AG20443 (cell line): ENCODE measurements at places on chromosomes 7 and 10.

- no peak for DNase-seq
Observed at GRCh38 chr7:2939193-2939885, 95.2 kb upstream of the GNA12 start.

- no peak for DNase-seq
Observed at GRCh38 chr7:19146699-19147098, 1.5 kb upstream of the FERD3L start.

- no peak for DNase-seq
Observed at GRCh38 chr10:101047268-101047667, 14.5 kb upstream of the KAZALD1 start.

- DNase-seq: no peak
Observed at GRCh38 chr10:78327778-78328591, 294.3 kb downstream of the RPS24 start.

- no peak for DNase-seq
Observed at GRCh38 chr7:36794689-36795088, 70.4 kb upstream of the AOAH start.

DNA sequence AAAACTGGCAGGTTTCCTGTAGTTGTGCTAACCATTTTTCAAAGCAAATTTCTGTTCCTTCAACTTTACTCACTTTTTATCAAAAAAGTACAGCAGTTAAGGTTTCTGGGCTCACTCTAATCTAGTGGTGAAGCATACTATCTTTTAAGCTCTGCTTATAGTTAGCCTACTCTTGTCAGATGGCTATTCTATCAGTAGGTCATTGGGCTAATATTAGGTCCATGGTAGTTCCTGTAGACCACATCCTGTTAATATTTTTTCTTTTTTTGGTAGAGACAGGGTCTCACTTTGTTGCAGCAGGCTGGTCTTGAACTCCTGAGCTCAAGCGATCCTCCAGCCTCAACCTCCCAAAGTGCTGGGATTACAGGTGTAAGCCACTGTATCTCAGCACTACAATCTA is 27.9 kb upstream of the NRCAM start:
- DNase-seq: no peak

DNA sequence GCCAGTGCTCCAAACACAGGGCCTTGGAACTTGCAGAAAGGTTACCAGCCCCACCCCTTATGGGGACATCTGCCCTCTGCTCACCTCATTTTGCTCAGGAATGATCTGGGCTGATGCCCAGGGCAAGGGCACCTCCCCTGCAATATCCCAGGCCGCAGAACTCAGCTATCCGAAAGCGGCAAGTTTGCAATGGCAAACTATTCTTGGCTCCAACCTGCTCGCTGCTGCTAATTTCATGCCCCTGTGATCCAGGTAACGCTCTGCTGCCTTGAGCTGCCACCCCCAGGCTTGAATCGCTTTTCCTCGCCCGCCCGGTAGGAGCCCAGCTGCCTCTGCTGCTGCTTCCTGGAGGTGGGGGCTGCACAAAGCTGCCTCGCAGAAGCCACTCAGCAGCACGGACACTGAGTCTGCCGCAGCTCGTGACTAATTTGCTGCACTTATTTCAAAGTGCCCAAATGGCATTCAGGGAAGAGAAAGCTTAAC is 18.2 kb downstream of the SLC29A3 start:
- no peak for DNase-seq

DNA sequence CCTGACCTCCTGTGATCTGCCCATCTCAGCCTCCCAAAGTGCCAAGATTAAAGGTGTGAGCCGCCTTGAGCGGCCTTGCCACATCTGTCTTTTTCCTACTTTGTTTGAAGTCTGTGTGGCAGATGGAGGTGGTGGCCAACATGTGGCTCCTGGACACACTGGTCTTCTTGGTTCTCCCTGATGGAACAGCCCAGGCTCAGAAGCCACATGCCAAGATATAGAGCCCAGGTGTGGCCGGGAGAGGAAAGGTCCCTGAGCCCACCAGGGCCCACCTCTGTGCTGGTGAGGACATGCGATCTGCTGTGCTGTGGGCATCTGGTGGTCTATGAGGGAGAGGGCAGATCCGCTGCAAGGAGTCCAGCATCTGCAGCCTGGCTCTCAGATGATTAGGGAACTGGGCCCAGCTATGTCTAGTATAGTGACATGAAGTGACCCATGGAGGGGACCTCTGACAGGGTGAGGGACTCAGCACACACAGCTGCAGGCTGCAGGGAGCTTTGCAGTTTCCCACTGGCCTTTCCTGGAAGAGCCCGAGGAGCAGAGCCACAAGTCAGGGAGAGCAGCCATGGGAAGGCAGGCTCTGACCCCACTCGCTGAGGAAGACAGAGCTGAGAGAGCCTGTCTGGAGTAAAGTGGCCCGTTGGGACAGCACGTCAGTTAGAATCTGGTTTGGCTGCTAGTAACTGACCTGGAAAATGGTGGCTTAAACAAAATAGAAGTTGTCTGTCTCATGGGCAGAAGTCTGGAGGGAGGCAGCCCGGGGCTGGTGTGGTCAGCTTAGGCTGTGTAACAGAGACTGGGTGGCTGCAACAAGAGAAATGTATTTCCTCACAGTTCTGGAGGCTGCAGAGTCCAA is 25.9 kb downstream of the ADCY1 start:
- no peak for DNase-seq

- no peak for DNase-seq
Observed at GRCh38 chr10:117996709-117997108, 50.0 kb downstream of the RAB11FIP2 start.

GRCh38 chr7:48481235-48481634 is 310.0 kb downstream of the ABCA13 start:
- no peak for DNase-seq

GRCh38 chr7:151388007-151388297 is 21.9 kb downstream of the WDR86 start:
- no peak for DNase-seq

GRCh38 chr10:62860946-62861345 is 44.8 kb upstream of the EGR2 start:
- DNase-seq: no peak

DNA sequence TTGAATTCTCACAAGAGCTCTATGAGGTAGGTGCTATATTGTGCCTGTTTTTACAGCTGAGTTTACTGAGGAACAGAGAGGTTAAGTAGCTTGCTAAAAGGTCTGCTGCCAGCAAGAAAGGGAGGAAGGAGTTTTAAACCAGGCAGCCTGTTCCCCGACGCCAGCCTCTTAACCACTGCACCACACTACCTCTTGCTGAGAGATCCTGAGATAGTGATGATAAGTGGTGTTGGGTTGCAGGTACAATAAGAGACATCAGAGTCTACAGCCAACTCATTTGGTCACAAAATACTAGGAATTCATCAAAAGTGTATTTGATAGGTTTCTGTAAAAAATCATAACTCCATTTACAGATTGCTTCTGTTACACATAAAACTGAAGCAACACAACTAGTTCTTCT is 8.0 kb downstream of the CCDC71L start:
- DNase-seq: no peak

- DNase-seq: no peak
Observed at GRCh38 chr10:51521605-51522004, 177.8 kb downstream of the CSTF2T start.

DNA sequence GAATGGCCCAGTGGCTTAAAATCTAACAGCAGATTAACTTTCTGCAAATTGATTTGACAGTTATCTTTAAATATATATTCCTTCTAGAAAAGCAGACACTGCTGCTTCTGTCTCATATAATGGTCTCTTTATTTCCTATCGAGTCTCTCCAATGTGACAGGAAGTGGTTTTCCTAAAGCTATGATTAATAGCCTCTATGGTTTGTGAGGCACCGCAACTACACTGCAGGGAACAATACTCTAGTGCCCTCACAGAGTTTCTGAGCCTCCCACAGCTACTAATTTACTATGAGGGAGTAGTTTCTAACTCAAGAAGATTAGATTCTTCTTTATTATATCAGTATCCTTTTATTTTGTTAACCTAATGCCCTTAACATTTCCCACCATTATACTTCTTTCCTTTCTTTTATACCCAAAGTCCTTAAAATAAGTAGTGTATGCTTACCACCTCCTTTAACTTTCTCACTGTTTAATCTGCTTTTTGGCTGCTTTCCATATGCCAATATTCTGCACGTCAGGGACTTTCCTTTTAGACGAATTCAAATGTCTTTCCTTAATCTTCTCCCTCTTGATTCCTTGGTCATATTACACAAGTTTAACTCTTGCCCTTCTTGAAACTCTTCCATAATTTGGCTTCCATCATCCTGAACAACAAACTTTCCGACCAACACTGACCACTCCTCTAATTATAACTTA is 23.8 kb upstream of the AHR start:
- DNase-seq: no peak

- DNase-seq: no peak
Observed at GRCh38 chr7:27200761-27201579, 1.1 kb upstream of the HOXA13 start.

DNA sequence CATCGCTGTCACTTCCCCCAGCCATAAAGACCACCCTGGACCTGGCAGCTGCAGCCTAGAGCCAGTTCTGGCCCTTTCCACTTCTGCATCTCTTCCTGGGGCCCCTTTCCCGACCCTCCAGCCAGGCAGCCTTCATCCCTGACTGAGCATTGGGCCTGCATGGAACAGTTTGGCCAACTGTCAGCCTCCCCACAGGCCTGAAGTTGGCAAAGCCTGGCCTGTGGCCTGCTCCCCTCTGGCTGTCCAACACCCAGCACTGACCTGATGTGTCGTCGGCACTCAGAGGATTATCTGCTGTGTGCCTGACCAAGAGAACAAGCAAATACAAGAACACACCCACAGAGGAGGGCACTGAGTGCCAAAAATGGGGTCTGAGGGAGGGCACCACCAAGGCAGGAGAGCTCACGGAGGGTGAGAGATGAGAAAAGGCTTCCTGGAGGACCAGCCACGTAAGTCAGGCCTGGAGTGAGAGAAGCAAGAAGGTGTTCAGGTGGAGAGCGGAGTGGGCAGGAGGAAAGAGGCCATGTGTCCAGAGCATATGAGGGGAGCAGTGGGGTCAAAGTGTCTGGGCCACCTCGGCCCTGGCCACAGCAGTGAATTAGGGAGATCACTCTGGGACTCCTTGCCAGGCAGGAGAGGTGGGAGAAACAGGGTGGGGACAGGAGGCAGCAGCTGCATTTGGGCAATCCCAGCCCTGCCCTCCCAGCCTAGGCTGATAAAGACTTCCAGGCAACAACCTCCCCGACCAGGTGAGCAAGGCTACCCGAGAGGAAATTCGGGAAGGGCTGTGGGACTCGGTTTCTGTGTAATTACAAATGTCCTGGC is 4.5 kb downstream of the GPRIN2 start:
- DNase-seq: no peak

DNA sequence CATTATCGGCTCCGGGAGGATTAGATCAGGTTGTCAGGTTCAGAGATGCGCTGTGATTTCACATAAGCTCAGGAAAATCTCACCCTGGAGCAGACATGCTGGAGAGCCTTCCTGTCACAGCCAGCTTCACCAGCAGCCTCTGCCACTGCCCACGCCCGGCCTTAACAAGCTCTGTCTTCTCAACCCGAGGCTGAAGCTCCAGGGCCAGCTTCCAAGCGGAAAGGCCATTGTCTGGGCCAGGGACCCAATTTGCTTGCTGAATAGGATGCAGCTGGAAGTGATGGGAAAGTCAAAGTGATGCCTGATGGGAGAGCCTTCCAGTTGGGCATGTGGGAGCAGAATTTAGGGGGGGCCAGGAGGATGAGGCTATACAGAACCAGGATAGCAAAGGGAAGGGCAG is 36.3 kb downstream of the C10orf105 start:
- DNase-seq: no peak

GRCh38 chr10:54284526-54285193 is 516.4 kb downstream of the PCDH15 start:
- DNase-seq: no peak

- DNase-seq: peak; percentile 38
Observed at GRCh38 chr7:144834641-144835144, 1.2 kb downstream of the TPK1 start.

GRCh38 chr10:89600041-89600440 is 45.0 kb downstream of the PANK1 start:
- no peak for DNase-seq

DNA sequence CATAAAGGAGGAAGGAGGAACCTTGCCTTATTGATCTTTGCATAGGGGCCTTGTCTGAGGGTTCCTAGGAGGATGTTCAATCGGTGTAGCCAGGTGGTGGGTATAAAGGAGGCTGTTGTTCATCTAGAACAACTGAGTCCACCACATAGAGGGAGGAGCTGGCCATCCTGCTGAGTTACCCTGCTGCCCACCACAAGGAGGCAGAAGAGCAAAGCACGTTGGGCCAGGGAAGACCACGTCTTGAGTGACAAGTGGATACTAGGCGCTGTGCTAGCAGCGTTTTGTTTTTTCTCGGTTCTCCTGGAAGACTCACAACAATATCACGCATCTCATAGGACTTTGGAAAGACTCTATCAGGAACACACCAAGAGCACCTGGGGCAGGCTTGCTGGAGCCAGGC is 20.0 kb downstream of the FOXI2 start:
- no peak for DNase-seq

DNA sequence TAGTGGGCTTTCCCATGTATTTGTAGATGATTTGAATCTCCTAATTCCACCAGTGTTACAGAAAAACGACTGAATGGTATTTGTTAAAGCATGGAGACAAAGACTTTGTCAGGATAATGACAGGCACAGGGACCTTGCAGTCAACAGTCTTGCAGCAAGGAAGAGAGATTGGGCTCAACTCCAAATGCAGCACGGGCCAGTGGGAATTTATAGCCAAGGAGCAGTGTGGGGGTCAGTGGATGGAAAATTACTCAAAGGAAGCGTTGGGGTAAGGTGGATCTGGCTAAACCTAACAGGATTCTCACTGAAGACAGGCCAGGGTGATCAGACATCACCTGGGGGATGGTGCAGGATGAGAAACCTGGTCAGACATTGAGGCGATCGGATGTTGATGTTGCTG is 24.3 kb downstream of the CPVL start:
- no peak for DNase-seq

DNA sequence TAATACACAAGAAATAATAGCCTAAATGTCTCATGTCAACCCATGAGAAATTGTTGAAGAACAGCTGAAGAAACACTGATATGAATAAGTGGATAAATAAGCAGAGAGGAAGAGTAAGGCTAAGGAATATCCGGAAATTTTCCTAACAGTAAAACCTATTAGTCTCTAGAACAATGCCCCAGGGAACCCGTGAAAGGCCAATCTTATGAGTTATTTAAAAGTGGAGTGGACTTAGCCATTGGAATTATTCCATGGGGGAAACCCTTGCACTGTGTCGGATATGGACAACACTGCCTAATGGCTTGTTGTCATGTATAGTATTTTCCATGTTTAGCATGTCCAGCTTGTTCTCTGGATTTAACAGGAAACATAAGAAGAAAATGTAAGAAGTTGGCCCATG is 217.2 kb upstream of the PLXNA4 start:
- DNase-seq: no peak

- no peak for DNase-seq
Observed at GRCh38 chr7:51054231-51054630, 262.4 kb downstream of the COBL start.

DNA sequence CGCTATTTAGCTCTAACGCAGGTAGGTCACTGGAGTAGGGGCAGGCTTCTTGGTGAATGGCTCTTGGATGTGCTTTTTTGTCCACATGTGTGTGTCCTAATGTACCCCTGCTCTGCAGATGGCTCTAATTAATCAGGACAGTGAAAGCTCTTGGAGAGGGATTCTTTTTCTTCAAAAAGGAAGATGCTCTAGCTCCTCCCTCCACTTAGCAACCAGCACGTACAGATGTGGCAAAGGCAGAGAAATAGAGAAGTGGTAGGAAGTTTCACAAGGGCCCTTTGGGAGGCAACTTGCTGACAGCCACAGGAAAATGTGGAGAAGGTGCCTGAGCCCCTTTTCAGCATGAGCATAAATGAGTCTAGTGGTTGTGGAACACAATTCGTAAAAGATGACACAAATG is 221.7 kb downstream of the PLXNA4 start:
- DNase-seq: no peak

- DNase-seq: no peak
Observed at GRCh38 chr7:134532180-134532953, 5.0 kb downstream of the AKR1B10 start.
